ENCODE measurements at places on chromosomes 3 and 15. TPM values are rescaled to one million over a fixed set of nuclear protein-coding genes. Genes with fewer than 3 reads are reported as not detected.

DNA sequence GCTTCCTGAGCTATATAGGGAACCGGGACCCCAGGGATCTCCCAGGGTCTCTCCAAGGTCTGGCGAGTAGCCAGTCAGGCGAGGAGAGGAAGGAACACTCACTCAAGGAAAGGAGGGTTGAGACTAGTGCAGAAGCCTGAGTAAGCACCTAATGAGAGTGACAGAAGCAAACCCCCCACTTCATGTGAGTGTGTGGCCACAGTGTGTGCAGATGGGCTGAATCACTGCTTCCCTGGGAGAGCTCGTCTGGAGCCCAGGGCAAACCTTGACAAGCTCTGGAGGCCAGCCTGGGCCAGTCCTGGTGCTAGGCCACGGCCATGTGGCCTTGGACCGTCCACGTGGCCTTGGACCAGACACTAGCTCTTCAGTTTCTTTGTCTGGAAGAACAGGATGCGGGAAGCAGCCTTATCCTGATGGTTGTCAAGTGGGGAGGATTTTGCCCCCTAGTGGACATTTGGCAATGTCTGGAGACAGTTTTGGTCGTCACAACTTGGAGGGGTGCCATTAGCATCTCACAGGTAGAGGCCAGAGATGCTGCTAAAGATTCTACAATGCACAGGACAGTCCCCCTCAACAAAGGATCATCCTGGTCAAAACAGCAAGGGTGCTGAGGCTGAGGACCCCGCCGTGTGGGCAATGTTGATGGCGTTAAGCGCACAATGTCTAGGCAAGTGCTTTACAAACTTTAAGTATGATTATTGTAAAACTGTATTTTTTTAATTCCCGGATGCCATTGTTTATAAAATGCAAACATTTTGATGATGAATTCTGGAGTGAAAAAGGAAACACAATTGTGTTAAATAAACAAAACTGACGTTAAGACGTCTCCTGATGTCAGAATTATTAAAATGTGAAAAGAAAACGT, 34.8 kb upstream of the CTSH start:
- no peaks in the 10 kb centered on the region for H3K36me3 ChIP-seq
- no peak for DNase-seq
- no peaks in the 10 kb centered on the region for H3K4me1 ChIP-seq
- H3K27ac ChIP-seq = no peak overlapping the region
- no peak overlapping the region for H3K4me3 ChIP-seq

DNA sequence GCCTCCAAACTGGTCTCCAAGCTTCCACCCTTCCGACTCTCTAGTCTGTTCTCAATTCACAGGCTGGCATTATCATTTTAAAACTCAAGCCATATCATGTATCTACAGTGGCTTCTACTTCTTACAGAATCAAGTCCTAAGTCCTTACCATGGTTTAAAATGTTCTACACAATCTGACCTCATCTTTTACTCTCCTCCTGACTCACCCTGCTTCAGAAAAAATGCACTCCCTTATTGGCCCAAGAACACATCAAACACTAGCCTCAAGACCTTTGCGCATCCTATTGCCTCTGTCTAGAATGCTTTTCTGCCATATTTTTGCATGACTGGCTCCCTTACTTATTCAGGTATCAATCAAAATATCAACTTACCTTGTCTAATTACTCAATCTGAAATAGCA, 11.0 kb downstream of the MRPL3 start:
- no peaks in the 10 kb centered on the region for H3K36me3 ChIP-seq
- no peak overlapping the region for H3K27ac ChIP-seq
- H3K4me1 ChIP-seq = no peaks in the 10 kb centered on the region
- no peak overlapping the region for H3K4me3 ChIP-seq

DNA sequence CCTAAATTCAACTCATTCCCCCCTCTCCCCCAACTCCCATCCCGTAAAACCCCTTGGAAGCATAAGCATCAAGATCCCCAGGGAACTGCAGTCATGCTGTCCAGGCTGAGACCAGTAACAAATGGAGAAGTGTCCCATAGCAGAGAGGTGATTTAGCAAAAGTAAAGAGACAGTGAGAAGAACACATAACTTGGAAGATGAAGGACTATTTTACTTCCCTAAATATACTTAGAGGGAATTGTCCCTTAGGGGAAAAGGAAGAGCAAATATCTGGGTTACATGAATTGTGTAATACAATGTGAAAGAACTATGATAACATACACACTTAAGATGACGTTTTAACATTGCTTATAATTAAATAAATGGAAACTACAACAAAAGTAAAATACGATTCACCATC, 61.6 kb upstream of the LRRFIP2 start:
- H3K27ac ChIP-seq = no peak overlapping the region
- DNase-seq = no peak
- no peaks in the 10 kb centered on the region for H3K36me3 ChIP-seq

Gene GATA2
- total RNA-seq = 1.7 TPM

DNA sequence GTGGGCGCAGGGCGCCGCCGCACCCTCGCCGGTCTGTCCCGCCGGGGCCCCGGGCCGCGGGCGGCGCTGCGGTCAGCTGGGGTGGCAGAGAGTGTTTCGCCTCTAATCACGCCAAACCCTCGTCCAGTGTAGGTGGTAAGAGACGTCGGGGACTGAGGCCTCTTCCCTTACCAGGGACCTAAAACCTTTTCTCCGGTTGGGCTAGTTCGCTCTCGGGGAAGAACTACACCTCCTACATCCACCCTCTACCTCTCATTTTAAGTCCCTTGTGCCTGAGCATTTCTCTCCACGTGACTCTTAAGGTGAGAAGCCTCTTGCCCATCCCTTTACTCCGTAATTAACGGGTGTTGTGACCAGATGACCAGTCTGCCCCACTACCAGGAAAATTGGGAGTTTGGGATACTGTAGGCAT, 520 bp downstream of the TMEM42 start:
- peak overlapping the region; percentile 68 for H3K4me3 ChIP-seq
- H3K27me3 ChIP-seq = no peaks in the 10 kb centered on the region
- peak overlapping the region; percentile 92 for H3K27ac ChIP-seq
- H3K36me3 ChIP-seq = no peaks in the 10 kb centered on the region
- no peak for DNase-seq

DNA sequence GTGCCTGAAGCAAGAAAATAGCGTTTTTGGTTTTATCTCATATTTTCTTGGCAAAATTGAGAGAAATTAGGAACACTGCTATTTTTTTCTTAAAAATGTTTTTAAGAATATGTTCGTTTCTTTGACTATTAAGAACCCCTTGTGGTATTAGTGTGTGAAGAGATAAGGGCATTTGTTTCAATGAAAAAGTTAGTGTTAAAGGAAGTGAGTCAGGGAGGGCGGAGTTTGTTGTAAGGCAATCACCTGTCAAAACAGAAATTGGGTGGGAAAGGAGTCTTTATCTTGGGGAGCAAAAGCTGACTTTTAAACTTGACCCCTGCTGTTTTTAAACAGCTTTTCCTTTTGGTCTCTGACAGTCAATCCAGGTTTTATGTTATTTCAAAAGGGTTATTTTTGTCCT, 4.2 kb downstream of the RAP2B start:
- DNase-seq = no peak
- no peak overlapping the region for H3K27ac ChIP-seq
- H3K36me3 ChIP-seq = no peaks in the 10 kb centered on the region

DNA sequence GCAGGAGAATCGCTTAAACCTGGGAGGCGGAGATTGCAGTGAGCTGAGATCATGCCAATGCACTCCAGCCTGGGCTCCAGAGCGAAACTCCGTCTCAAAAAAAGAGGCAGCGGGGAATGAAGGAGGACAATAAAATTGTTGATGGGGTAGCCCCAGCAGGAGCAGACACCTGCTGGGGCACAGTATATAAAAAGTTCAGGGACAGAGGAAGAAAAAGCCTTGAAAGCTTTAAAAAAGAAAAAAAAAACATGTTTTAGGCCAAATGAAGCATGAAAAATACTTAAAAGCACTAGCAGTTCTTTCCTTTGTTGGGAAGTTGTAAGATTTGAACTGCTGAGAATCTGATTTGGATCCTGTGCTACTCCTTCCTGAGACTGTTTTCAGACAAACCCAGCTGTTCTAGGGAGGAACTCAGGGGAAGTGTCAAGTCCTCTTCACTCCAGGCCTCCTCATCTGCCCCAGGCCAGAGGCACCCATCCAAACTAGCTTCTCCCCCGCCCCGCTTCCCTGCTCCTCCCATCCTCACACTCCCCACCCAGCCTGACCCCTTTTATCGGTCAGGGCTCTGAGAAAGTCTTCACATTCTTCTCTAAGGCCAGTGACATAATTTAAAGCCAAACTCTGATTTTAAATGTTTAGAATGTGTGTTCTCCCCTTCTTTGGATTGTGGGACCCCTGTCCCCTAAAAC, 4.9 kb downstream of the IL17RD start:
- H3K4me1 ChIP-seq = peaks cover 24% of the 10 kb centered on the region
- no peak for DNase-seq
- no peak overlapping the region for H3K27ac ChIP-seq
- no peaks in the 10 kb centered on the region for H3K27me3 ChIP-seq
- no peak overlapping the region for H3K4me3 ChIP-seq
- H3K36me3 ChIP-seq = no peaks in the 10 kb centered on the region

GRCh38 chr3:128068156-128068620, 16.0 kb downstream of the SEC61A1 start:
- no peak for DNase-seq
- no peak overlapping the region for H3K27ac ChIP-seq
- H3K4me1 ChIP-seq = peaks cover 2% of the 10 kb centered on the region
- peaks cover 72% of the 10 kb centered on the region for H3K36me3 ChIP-seq
- no peak overlapping the region for H3K4me3 ChIP-seq
- no peaks in the 10 kb centered on the region for H3K27me3 ChIP-seq

Gene SERINC4
- total RNA-seq = not detected

Data from esophagus squamous epithelium (tissue), 5 donors.